ENCODE measurements at places on chromosomes 6 and 20. TPM values are rescaled to one million over a fixed set of nuclear protein-coding genes. Genes with fewer than 3 reads are reported as not detected.

DNA sequence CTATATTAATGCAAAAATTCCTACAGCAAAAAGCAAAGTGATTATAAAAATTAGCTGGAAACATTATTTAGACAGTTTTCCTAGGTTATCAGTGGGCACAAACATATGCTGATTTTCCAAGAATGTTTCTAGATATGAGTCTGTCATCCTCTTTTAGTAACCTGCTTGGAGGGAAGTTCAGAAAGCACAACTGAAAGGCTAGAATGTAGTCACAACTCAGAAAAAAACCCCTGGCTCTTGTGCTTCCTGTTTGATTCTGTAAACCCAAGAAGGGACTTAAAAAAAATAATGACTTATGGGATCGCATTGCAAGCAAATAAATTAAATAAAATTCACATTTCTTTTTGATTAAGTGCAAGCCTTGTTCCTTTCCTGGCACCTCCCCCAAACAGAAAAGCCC is 708.4 kb upstream of the EPHA7 start:
- no peak for DNase-seq
- H3K27me3 ChIP-seq: no peaks in the 10 kb centered on the region
- no peak overlapping the region for H3K4me3 ChIP-seq
- no peak overlapping the region for H3K27ac ChIP-seq
- H3K4me1 ChIP-seq: no peaks in the 10 kb centered on the region
- no peaks in the 10 kb centered on the region for H3K36me3 ChIP-seq

- no peaks in the 10 kb centered on the region for H3K4me1 ChIP-seq
- H3K4me3 ChIP-seq: no peak overlapping the region
- no peak for DNase-seq
- no peaks in the 10 kb centered on the region for H3K36me3 ChIP-seq
- no peak overlapping the region for H3K27ac ChIP-seq
- no peaks in the 10 kb centered on the region for H3K27me3 ChIP-seq
Measured at GRCh38 chr20:33896509-33896908, 85.4 kb downstream of the CHMP4B start.

DNA sequence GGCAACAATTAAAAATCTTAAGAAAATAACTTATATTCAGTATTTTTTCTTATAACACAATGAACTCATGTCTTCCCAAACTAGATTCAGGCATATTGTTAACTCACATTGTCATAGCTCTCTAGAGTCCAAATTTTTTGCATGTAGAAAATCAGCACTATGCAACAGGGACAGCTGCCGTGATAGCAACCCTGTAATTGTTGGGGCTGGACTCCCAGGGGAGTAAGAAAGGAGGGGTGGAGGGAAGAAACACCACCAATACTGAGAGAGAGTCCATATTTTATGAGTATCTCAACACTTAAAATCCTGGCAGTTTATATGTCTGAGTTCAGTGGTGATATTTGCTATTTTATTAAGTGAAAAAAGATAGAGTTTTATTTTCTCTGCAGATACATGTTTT is 89.6 kb upstream of the HS3ST5 start:
- H3K27ac ChIP-seq: no peak overlapping the region
- no peaks in the 10 kb centered on the region for H3K4me1 ChIP-seq
- no peak overlapping the region for H3K4me3 ChIP-seq
- no peaks in the 10 kb centered on the region for H3K36me3 ChIP-seq
- no peak for DNase-seq

- no peak overlapping the region for H3K27ac ChIP-seq
- no peaks in the 10 kb centered on the region for H3K36me3 ChIP-seq
- H3K27me3 ChIP-seq: no peaks in the 10 kb centered on the region
- DNase-seq: no peak
- no peak overlapping the region for H3K4me3 ChIP-seq
Measured at GRCh38 chr6:92826633-92827032, 592.7 kb downstream of the EPHA7 start.

DNA sequence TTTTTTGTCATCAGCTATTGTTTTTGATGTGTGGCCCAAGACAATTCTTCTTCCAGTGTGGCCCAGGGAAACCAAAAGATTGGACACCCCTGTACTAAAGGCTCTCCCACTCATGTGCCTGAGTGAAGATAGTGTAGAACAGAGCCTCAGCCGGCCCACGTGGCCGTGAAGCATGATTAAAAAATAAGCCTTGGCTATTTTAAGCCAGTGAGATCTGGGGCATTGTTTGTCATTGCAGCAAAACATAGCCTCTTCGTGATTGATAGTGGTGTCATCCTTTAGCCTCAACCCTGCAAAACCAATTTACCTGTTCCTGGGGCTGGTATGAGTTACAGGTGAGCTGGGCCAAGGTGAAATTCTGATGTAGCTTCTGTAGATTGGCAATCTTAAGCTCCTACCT is 85.3 kb downstream of the TULP4 start:
- no peaks in the 10 kb centered on the region for H3K36me3 ChIP-seq
- H3K27ac ChIP-seq: no peak overlapping the region
- H3K27me3 ChIP-seq: no peaks in the 10 kb centered on the region
- no peak for DNase-seq
- H3K4me3 ChIP-seq: no peak overlapping the region
- no peaks in the 10 kb centered on the region for H3K4me1 ChIP-seq

- no peaks in the 10 kb centered on the region for H3K36me3 ChIP-seq
- no peak for DNase-seq
- no peaks in the 10 kb centered on the region for H3K4me1 ChIP-seq
Measured at GRCh38 chr20:37265152-37265551, 3.5 kb upstream of the GHRH start.

DNA sequence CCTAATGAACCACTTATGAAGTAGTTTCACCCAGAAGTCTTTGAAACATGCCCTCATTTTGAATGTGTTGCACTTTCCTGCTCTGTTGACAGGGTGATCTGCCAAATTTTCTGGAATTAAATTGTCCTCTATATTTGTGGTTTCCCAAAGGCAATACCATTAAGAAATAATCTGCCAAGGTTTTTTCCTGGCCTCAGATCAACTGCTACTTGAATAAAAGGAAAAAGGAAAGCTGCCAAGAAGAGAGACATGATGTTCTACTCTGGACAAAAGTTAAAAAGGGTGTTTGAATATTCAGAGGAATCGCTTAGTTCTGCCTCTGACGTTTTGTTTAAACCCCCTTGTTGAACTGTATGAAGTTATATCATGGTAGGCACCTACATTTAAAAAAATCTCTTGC is 37.4 kb upstream of the ARMH2 start:
- no peak for DNase-seq
- H3K4me3 ChIP-seq: no peak overlapping the region
- no peaks in the 10 kb centered on the region for H3K27me3 ChIP-seq
- peaks cover 17% of the 10 kb centered on the region for H3K36me3 ChIP-seq
- peaks cover 9% of the 10 kb centered on the region for H3K4me1 ChIP-seq

DNA sequence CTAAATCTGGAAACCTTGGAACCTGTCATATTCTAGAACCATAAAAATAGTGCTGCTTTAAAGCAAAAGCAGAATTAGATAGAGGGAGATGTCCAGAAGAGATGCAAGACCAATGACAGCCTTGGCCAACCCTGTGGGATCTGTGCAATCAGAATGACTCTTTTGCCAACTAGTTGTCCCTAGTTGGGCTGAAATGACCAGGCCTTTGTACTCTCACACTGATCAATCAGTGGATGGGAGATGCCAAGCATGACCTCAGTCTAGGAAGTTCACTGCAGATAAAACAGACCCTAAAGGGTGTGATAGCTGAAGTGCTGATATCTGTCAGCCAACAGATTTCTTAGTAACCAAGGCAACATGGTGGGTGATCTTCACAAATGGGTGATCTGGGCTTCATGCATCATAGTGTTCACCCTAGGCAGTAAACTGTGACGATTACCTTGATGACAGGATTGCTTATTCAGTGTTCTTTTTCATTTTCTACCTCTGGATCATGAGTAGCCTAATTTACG is 52.1 kb downstream of the BCKDHB start:
- H3K36me3 ChIP-seq: no peaks in the 10 kb centered on the region
- H3K27me3 ChIP-seq: no peaks in the 10 kb centered on the region
- no peak overlapping the region for H3K4me3 ChIP-seq
- H3K4me1 ChIP-seq: no peaks in the 10 kb centered on the region
- no peak for DNase-seq

GRCh38 chr20:58184984-58185383 is 43.5 kb downstream of the ANKRD60 start:
- H3K27ac ChIP-seq: no peak overlapping the region
- DNase-seq: no peak
- no peak overlapping the region for H3K4me3 ChIP-seq
- no peaks in the 10 kb centered on the region for H3K27me3 ChIP-seq
- no peaks in the 10 kb centered on the region for H3K4me1 ChIP-seq

DNA sequence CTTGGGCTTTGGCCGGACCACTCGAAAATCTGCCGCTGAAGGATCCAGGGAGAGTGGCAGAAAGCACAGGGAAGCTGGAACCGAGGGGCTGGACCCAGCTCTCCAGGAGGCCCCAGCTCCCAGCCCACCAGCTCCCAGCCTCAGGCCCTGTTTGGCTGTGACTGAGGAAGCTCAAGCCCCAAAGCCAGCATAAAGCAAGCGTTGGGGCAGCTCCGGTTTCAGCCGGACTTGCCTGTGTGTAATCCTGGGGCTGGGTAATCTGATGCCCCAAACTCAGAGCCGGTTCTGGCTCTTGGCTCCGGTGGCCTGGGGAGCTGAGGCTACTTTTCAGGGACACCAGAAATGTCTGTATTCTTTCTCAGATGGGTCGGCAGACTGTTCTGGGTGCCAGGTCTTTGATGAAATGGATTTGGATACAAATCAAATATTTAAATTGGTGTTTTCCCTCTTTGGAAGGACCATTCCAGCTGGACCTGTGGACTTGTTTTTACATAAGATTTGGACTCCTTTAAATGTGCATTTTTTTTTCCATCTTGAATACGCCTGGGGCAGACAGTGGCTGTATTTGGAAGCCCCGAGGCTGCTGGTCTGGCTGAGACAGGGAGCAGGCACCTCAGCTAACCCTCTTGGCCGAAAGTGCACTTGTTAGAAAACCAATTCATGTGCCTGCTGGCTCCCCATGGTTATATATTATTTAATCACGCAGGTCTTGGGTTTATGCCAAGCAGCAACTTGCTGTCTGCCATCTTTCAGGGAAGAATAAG is 29.7 kb downstream of the RPP40 start:
- DNase-seq: no peak
- H3K36me3 ChIP-seq: no peaks in the 10 kb centered on the region
- H3K4me3 ChIP-seq: no peak overlapping the region
- no peaks in the 10 kb centered on the region for H3K27me3 ChIP-seq

DNA sequence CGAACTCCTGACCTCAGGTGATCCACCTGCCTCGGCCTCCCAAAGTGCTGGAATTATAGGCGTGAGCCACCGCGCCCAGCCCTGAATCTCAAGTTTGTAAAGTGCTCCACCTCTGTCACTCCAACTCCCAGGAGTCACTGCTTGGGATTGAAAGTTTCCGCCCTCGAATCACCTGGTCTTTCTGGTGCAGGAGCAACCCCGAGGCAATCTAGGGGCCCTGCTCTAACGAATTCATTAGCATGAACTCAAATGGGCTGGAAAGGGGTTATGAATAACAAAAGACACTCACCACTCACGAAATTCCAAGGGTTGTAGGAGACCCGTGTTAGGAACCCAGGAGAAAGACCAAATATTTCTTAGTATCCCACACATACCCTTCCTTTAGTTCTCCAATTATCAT is 26.1 kb downstream of the RBCK1 start:
- peaks cover 90% of the 10 kb centered on the region for H3K36me3 ChIP-seq
- no peak for DNase-seq
- H3K27me3 ChIP-seq: no peaks in the 10 kb centered on the region
- H3K4me1 ChIP-seq: peaks cover 14% of the 10 kb centered on the region
- no peak overlapping the region for H3K4me3 ChIP-seq

DNA sequence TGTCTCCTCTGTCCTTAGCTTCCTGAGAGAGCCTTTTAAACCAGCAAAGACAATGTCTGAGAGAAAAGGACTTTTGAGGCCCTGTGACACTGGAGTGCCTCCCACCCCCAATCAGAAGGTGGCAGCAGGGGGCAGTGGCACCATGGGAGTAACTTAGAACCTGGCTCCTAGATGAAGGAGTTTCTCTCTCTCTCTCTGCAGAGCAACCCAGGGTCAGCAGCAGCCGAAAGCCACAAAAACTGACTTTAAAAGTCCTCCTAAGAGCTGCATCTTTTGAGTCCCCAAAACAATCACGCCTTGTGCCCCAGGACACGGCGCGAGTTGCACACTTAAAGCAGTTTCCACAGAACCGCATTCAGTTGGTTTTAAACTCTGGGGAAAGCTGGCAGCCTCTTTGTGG is 5.3 kb upstream of the TCP11 start:
- H3K36me3 ChIP-seq: no peaks in the 10 kb centered on the region
- no peak overlapping the region for H3K4me3 ChIP-seq
- H3K4me1 ChIP-seq: no peaks in the 10 kb centered on the region

DNA sequence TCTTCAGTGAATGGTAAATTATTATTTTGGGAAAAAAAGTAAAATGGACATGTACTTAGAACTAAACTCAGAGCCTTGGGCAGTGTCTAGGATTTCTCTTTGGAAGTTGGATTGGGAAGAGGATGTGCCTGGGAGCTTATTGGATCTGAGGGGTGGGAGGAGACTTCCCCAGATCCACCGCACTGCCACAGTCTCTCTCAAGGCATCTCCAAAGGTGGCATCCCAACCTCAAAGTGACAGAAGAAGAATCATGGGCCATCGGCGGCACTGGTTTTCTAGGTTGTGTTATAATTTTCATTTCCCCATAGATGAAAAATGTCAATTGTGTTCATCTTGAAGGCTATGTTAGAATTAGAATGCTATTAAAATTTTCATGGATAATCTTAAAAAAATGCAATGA is 66.8 kb upstream of the CD93 start:
- DNase-seq: no peak
- H3K27ac ChIP-seq: peak overlapping the region; percentile 82
- H3K27me3 ChIP-seq: no peaks in the 10 kb centered on the region
- peaks cover 55% of the 10 kb centered on the region for H3K4me1 ChIP-seq
- H3K4me3 ChIP-seq: no peak overlapping the region

GRCh38 chr20:3165473-3166337 is 6.0 kb upstream of the FASTKD5 start:
- peaks cover 4% of the 10 kb centered on the region for H3K4me1 ChIP-seq
- no peaks in the 10 kb centered on the region for H3K27me3 ChIP-seq
- no peaks in the 10 kb centered on the region for H3K36me3 ChIP-seq

GRCh38 chr20:2301164-2301622 is 5.4 kb downstream of the TGM3 start:
- DNase-seq: peak; percentile 88
- H3K27ac ChIP-seq: peak overlapping the region; percentile 64
- no peaks in the 10 kb centered on the region for H3K36me3 ChIP-seq
- H3K4me1 ChIP-seq: peaks cover 12% of the 10 kb centered on the region
- H3K27me3 ChIP-seq: no peaks in the 10 kb centered on the region
- no peak overlapping the region for H3K4me3 ChIP-seq

- H3K27me3 ChIP-seq: no peaks in the 10 kb centered on the region
- H3K27ac ChIP-seq: peak overlapping the region; percentile 65
- no peaks in the 10 kb centered on the region for H3K36me3 ChIP-seq
- no peak for DNase-seq
- H3K4me1 ChIP-seq: peaks cover 34% of the 10 kb centered on the region
Measured at GRCh38 chr6:52594221-52594620, 17.4 kb upstream of the TRAM2 start.

Gene C20orf144
- total RNA-seq: not detected

Gene SLPI
- 7,285 TPM for total RNA-seq

Gene HLA-F
- total RNA-seq: 186 TPM

Gene HCRTR2
- total RNA-seq: not detected

Gene PRL
- not detected for total RNA-seq

Gene F13A1
- total RNA-seq: 51.2 TPM

Gene NKAPL
- total RNA-seq: 1.3 TPM

Gene TP53TG5
- not detected for total RNA-seq

Gene SCRT2
- not detected for total RNA-seq

Gene ARMH2
- total RNA-seq: 2.4 TPM

Gene SLC35D3
- total RNA-seq: not detected

Gene LY6G6C
- 0.23 TPM for total RNA-seq

Gene TOMM34
- total RNA-seq: 10.9 TPM

Data from upper lobe of left lung (tissue), 6 donors.